ENCODE measurements at places on chromosomes 5 and 9.

DNA sequence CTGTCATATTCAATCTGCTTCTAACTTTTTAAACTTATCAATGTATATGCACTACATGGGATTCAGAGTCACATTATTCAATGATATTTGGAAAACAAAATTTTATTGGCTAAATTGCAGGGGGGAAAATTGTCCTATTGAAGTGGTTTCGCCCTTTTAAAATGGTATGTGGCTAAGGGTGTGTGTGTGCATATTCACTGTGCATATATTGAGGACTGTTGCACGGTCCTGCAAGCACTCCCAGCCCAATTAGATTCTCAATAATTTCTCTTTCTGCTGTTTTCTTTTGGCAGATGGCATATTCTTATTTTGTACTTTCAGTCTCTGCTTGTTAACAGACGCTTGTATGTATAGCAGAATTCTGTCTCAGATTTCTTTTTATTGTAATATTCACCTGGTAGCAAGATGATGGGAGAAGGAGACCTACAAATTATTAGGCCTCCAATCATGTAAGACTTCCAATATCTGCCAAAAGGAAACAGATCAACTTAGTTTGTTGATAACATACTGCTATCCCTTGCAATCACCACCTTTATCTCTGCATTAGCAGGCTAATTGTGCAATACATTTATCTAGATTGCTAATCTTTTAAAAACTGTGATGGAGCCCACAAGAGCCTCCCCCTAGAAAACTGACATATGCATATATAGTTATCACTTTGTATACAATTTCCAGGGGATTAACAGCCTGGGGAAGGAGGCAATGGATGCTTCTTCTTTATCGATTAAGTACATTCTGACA is 411.5 kb downstream of the PLK2 start:
- no peak for DNase-seq

GRCh38 chr5:171968531-171968930 is 37.9 kb downstream of the FBXW11 start:
- DNase-seq, result no peak

DNA sequence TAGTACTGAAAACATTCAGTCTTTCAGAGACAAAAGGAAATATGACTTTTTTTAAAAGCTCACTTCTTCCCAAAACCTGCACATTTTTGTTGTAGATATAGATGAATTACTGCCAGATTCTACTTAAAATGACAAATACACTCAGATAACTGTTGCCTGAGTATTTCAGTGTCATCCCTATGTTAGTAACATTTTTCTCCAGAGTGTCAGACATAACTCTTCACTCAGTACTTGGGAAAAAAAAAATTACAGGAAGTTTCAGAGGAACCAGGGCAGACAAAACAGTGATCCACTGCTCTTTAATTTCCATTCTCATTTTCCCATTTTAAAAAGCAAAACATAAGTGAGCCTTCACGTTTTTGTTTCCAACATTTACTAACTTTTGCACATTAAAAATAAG is 79.3 kb upstream of the ITGA1 start:
- no peak for DNase-seq

DNA sequence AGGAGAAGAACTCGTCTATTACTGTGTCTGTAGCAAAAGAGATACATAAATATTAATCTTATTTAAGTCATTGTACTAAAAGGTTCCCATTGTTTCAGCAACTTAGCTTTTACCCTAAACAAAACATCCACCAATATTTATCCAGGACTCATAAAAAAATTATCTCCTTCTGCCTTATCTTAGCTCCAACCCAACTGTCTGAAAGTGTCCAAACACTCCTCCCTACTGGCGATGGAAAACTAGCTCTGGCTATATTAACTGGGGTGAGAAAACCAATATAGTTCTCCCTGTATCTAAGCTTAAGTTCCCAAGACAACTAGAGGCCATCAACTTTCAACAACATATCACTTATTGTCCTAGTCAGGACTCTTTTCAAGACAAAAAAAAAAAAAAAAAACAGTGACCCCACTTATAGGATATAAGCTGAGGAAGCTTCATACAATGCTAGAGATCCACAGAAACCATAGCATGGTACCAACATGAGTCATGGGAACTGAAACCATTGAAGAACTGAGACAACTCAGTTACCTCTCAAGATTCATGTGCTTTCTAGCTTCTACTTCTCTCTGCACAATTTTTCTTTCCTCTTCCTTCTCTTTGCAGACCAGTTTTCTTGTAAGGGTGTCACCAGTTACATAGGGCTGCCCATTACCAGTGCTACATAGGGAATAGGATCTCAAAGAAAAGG is 150.7 kb upstream of the RASA1 start:
- DNase-seq, result no peak

DNA sequence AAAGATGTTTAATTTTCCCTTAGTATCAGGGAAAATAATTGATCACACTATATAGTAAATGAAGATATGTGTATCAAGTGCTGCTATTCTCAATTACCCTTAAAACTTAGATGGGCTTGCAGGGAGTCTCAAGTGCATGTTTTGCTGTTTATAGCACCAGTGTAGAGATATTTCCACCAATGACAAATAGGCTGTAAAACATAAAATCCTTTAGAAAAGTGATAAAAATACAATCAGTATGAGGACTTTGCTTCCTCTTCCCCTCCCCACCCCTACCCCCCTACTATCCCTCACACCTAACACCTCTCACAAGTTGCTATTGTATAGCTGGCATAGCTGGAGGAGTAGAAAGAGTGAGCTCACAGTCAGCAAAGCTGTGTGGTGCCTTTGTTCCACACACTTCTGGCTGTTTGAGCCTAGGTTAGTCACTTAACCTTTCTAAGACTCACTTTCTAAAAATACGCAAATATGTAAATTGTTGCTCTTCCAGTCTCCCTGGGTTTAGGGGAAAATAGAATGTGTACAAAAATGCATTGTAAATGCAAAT is 93.1 kb downstream of the PDE4D start:
- DNase-seq, result no peak

DNA sequence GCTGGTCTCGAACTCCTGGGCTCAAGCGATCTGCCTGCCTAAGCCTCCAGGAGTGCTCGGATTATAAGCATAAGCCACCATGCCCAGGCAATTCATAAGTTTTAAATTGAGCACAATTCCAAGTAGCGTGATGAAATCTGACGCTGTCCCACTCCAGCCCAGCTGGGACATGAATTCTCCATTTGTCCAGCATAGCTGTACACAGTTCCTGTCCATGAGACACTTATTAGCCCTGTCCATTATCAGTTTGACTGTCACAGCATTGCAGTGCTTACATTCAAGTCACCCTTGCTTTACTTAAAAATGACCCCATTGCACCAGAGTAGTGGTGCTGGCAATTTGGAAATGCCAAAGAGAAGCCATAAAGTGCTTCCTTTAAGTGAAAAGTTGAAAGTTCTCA is 7.6 kb upstream of the SLC30A5 start:
- no peak for DNase-seq

- no peak for DNase-seq
These were observed 189.2 kb upstream of the NR3C1 start for GRCh38 chr5:143592648-143593047.

GRCh38 chr5:79590396-79590999 is 21.7 kb upstream of the TENT2 start:
- DNase-seq, result no peak
